ENCODE measurements at places on chromosomes 7 and 10. TPM values are rescaled to one million over a fixed set of nuclear protein-coding genes. Genes with fewer than 3 reads are reported as not detected.

NUTM2E gene
- total RNA-seq: 0.21 TPM

ASB15 gene
- not detected for total RNA-seq

ASNS gene
- 165 TPM for total RNA-seq

CYP2E1 gene
- total RNA-seq: 0.93 TPM

GRM3 gene
- not detected for total RNA-seq

CYP3A7 gene
- 0.07 TPM for total RNA-seq

All from nasal cavity respiratory epithelium epithelial cell of viscerocranial mucosa (primary cell).